Activated T-cell treated with anti-CD3 and anti-CD28 coated beads, Interleukin-2, amount 50 U/mL, for 48 hours (primary cell): ENCODE measurements at places on chromosomes 2 and 18.
A peak's percentile ranks its signal among the peaks of the same experiment; 100 is the strongest.

- no peak for DNase-seq
Observed at GRCh38 chr2:227022608-227023007, 141.4 kb downstream of the COL4A4 start.

DNA sequence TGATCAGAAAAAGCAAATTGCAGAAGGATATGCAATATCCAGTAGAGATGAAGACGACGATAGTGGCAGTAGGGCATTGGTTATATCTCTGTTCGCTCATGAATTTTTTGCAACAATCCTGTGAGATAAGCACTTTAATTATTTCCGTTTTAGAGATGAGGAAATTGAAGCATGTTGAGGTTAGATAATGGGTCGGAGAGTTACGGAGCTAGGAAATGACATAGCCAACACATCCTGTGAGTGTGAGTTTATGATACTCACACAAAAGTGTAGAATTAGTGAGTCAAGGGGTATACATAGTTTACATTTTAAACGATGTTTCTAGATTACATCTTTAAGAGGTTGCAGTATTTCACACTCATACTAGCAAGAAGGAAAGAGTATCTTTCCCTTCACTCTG lies 123.1 kb upstream of the ARL4C start:
- DNase-seq, result no peak

DNA sequence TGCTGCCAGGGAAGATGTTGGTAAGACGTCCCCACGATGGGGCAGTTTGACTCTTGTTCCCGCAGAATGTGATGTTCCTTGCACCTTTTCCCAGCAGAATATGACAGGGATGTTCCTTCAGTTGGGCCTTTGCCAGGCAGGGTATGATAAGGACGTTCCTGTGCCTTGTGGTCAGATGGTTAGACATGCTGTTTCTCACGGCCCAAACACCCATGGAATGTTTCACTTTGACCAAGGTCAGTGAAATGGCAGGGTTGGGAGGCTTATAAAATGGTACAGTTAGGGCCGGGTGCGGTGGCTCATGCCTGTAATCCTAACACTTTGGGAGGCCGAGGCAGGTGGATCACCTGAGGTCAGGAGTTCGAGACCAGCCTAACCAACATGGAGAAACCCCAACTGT lies 40.3 kb upstream of the YPEL5 start:
- DNase-seq, result no peak

- DNase-seq, result peak; percentile 38
Observed at GRCh38 chr2:181656450-181657291, at the start of gene CERKL. CERKL (minus strand) TSS chr2:181657105; CDS start chr2:181657006, 99 bp downstream.

GRCh38 chr2:628651-629050 lies 48.6 kb downstream of the TMEM18 start:
- no peak for DNase-seq

- DNase-seq, result no peak
Observed at GRCh38 chr18:49185623-49186022, 234.9 kb upstream of the SMAD7 start.

GRCh38 chr18:35443434-35443833 lies 54.3 kb downstream of the INO80C start:
- DNase-seq, result no peak

DNA sequence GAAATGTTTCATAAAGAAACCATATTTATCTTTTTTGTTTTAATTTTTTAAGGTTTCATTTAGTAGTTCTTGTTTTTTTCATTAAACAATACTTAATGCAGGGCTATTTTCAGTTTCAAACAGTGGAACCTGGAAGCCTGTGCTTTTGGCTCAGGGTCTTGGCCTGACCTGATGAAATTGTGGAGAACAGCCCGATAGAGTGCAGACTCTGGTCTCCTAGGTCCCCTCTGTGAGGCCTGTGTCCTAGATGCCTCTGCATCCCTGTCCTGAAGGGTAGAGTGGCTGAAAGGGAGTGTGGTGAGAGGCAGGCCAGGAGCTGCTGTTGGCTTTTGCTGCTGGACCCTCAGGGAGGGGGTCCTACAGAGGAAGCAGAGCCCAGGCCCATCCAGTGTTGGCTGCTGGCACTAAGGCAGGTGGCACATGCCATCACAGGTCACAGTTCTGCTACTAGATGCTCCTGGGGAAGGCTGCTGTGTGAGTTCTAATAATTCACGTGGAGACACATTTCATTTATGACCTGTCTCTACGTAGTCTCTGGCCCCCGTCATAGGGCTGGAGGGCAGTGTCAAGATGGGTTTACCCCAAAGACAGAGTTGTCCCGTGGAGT lies 201.0 kb upstream of the COPS8 start:
- no peak for DNase-seq

DNA sequence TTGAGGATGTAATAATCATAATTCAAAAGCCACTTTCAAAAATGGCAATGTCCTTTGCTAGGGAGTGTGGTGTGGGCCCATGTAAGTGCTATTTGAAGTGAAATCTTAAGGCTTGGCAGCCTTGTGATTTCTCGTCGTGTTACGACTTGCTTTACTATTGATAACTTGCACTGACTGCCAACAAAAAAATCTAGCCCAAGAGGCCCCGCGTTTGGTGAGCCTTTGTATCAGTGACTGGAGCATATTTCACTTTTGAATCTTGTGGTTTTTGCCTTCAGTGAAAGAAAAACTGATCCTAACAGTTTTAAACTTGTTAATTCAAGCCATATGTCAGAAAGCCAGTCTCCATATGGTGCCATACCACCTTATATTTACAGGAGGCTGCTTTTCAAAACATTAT lies 248.0 kb downstream of the TMEM182 start:
- DNase-seq, result no peak

DNA sequence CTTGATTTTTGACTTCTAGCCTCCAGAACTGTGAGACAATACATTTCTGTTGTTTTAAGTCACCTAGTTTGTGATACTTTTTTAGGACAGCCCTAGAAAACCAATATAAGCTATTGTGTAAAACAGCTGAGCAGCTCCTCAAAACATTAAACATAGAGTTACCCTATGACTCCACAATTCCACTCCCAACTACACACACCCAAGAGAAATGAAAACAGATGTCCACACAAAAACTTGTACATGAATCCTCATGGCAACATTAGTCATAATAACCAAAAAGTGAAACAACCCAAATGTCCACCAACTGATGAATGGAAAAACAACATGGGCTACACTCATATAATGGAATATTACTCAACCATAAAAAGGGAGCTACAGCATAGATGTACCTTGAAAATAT lies 32.6 kb downstream of the TNS1 start:
- no peak for DNase-seq

- DNase-seq, result no peak
Observed at GRCh38 chr2:237479747-237480146, 7.3 kb upstream of the MLPH start.

DNA sequence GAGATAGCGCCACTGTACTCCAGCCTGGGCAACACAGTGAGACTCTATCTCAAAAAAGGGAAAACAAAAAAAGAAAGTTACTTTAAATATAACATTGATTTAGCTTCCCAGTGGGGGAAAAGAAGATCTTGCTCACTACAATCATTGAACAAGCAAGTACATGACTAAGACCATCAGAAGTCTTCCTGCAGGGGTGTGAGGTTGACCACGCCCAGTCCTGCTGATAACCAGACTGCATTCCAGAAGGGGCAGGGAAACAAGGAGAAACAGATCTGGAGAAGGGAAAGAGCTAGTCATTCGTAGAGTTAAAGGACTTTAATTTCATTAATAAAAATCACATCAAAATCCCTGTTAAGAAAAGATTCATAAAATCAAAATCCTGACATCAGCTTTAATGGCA lies 77.5 kb downstream of the EPHA4 start:
- DNase-seq, result no peak

DNA sequence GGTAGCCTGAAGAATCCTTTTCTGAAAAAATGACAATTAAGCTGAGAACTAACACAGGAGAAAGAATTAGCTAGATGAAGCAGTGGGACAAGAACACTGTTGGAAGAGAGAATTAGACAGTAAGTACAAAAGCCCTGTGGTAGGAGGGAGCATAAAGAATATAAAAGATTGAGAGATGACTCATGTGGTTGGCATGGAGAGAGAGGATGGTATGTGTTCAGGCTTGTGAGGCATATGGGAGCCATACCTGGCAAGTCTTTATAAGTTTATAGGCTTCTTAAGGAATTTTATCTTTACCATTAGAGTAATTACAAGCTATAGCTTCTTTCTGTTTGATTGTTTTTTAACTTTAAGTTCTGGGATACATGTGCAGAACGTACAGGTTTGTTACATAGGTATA lies 325.0 kb downstream of the ARL6IP6 start:
- DNase-seq, result no peak

DNA sequence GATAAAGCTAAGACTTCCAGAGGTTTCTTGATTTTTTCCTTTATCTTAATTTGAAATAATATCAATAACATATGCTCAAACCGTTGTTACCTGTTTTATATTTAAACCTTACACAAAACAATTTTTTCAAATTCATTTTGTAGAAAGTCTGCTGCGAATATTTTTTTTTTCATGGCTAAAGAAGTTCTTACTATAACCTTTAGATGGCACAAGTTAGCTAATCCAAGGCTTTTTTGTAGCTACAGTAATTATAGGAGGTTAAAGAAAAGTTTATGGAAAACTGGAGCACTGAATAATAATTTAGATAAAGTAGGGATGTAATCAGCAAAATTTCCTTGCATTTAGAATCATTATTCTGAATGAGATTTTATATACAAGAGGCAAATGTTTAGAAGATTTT lies 78.0 kb upstream of the PNPT1 start:
- DNase-seq, result no peak

GRCh38 chr2:174224665-174225288 lies 23.6 kb downstream of the OLA1 start:
- DNase-seq, result no peak

- no peak for DNase-seq
Observed at GRCh38 chr2:132747046-132747445, 77.0 kb upstream of the LYPD1 start.

- no peak for DNase-seq
Observed at GRCh38 chr2:157747280-157747679, 118.6 kb upstream of the ACVR1C start.

DNA sequence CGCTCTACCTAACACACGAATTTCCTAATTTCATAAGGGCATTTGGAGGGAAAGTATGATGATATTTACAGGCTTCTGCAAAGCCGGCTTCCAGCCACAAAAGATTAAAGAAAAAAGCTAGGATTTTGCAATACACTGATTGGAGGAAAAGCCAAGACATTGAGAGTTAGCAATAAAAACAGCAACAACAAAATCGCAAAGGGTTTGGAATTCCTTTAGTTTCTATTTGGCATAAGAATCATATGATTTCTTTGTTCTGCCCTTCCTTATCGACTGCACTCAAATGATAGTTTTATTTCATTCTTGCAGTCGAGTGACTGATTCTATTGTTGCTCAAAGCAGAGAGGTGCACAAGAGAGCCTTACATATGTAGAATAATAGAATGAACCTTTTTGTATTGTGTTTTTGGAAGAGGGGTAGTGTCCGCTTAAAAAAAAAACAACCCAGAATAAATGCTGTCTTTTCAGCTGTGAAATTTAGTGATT lies 3.9 kb upstream of the ZNF532 start:
- no peak for DNase-seq

DNA sequence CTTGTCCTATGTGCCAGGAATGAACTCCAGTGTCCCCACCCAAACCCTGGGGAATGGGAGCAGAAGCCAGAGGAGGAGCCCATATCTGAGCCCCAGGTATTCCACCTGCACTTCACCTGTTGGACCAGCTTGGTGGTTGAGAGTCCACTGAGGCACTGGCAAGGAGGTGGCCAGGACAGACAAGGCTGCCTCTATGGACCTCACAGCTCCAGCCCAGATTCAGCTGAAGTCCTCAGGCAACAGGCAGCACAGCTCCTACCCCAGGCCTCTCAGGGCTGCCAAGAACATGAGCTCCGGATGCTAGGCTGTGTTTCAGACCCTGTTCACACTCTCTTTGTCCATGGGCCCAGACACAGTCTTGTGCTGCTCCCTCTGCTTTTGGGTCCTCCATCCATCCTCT lies 2.9 kb upstream of the IL1F10 start:
- no peak for DNase-seq

- no peak for DNase-seq
Observed at GRCh38 chr2:52335727-52336126, 1303.8 kb upstream of the NRXN1 start.

DNA sequence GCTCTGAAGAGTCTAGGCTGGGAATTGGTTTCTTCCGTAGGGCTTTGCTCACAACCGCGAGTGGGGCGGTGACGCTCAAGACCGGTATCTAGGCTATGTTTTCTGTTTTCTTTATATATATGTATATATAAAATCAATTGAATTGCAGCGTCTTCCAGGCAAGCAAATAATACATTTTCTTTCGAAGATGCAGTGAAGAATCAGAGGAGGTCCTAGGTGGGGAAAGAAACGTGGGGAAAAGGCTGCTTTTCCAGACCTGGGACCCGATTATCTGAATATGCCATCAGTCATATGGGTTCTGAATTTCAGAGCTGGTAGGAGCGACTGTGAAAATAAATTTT lies 714 bp upstream of the SCN9A start:
- DNase-seq, result no peak
